ENCODE measurements at places on chromosomes 12 and 14.

DNA sequence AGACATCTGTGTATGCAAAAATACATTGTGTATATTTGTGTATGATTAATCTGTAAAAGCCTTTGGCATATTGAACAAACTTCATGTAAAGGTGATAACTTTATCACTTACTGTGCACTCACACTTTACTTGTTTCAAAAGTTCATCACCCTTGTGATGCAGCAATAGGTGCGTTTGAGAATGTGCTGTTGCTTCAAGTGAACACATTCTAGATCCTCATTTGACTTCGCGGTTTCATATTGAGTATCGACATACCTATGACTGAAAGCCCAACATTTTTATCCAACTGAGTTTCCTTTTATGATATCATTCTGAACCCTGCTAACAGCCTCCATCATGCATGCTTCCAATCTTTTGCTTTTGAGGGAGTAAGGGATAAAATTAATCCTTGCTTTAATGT, 1086.9 kb downstream of the TMEM121 start:
- no peak for DNase-seq

- DNase-seq: no peak
Observed at GRCh38 chr12:75271576-75271975, 58.5 kb downstream of the CAPS2 start.

GRCh38 chr12:21169878-21170472, 39.0 kb downstream of the SLCO1B1 start:
- DNase-seq: peak; percentile 16

GRCh38 chr12:57694459-57695019, 607 bp downstream of the OS9 start:
- DNase-seq: no peak

- no peak for DNase-seq
Observed at GRCh38 chr12:31342286-31342685, 16.3 kb upstream of the SINHCAF start.

GRCh38 chr12:131176926-131177325, 223.2 kb downstream of the ADGRD1 start:
- no peak for DNase-seq

DNA sequence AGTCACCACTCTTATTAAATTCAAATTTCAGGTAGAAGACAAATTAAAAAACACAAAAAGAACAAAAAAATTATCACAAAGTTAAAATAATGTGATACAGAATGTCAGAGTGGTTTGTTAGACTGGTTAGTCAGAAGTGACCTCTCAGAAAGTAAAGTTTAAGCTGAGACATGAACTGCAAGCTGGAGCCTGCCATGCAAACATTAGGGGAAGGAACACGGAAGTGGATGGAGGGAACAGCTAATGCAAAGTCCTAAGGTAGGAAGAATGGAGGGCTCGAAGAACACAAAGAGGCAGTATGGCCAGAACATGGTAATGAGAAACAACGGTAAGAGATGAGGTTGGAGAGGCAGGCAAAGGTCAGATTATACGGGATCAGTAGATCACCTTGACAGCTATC, 41.7 kb downstream of the WDHD1 start:
- DNase-seq: no peak

DNA sequence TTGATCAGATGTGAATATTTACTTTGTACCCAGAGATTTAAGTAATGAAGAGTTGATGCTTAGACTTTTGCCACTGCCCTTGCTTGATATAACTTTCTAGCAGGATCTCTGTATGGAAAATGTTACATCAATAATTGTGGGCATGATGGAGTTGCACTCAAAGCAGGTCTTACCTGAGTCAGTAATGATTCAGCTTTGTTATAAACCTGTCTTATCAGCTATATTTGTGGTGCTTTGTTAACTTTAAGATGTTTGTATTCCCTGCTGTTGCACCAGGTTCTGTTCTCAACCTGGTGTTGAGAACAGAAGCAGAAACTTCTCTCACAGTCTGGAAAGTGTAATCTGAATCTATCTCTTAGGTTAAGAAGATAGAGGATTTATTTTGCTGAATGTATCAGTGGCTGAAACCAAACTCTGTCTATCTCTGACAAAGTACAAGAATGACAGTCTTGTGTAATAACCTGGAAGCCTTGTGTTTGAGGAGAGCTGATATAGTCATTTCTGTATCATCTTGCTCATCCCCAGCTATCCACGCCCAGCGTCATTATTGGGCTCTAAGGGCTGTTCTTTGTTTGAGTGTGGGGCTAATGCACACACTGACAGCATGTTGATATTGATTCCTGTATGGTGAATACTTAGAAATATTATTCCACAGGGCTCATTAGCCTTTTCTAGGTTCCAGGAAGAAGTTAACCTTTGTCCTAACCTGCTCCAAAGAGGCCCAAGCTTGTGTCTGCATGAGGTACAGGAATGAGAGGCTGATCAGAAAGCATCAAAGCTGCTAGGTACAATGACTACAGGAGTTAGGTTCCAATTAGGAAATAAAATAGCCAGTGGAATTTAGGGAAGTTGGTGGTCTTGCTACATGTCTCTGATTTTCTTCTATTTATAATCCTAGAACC, 3.6 kb downstream of the AKAP6 start:
- peak; percentile 19 for DNase-seq

DNA sequence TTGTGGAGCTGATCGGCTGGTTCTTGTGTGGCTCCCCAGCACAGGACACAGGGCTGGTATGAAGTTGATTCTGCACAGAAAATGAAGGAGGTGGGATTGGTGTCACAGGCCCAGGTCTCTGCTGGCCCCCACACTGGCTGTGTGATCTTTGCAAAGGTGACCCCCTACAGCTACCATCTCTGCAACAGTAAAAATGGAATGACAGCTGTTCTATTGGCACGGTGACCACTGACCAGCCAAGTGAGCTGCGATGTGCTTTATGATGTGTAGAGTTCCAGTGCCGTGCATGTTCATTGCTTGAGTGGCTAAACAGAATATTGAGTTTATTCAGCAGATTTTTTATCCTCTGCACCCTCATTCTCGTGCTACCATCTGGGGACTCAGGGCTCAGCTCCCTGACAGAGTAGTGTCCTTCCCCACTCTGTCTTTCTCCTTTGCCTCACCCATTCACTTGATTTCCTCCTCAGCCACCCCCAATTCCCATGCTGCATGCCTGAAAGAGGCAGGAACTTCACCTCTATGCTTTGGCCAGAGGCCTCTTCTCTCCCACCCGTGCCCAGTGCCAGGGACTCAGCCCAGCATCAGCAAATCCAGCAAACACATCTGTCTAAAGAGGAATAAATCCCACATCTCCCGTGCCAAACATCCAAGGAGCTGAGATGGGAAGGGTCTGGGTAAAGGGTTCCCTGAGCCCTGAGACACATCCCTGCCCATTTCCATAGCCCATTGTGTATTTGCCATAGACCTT, 21.2 kb downstream of the C14orf132 start:
- DNase-seq: no peak

DNA sequence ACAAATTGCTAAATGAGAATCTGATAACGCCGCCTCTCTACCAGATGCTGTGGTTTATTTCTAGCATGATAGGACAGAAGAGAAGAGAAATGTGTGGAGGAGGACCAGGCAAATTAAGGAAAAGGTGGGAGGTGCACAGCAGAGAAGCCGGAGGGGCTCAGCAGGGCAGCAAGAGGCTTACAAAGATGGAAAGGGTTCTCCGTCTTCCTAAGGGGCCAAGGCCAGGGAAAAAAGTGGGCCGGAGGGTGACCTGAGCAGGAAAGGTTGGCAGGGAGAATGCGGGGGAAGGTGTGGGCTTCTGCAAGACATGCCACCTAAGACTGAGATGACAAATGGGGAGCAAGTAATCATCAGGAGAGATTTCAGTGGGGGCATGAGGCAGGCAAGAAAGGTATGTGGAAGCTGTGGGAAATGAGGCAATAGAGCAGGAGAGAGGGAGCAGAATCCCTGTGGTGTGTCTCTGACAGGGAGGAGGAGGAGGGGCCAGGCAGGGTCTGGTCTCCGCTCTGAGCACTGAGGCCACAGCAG, 18.7 kb downstream of the MANSC1 start:
- no peak for DNase-seq

- DNase-seq: no peak
Observed at GRCh38 chr12:62977418-62977817, 42.5 kb upstream of the PPM1H start.

GRCh38 chr12:67274186-67274585, 5.0 kb downstream of the CAND1 start:
- DNase-seq: no peak

- no peak for DNase-seq
Observed at GRCh38 chr12:92675092-92675865, 27.5 kb upstream of the PLEKHG7 start.

DNA sequence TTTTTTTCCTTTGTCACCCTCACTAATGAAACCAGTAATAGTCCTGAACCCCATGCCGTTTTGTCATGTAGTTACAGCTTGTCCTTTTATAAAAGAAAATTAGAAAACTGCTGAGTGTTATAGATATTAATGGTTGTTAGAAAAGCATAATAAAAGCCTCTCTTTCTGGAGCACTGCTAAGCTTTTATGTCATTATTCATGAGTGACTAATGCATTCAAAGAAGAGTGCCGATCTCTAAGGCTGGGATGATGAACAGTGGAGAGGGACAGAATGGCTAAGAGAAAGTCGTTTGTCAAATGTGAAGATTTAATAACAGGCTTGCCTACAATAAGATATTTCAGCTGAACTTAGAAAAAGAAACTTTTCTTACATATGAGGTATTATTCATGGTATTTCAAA, 121.6 kb downstream of the MGAT4C start:
- no peak for DNase-seq

DNA sequence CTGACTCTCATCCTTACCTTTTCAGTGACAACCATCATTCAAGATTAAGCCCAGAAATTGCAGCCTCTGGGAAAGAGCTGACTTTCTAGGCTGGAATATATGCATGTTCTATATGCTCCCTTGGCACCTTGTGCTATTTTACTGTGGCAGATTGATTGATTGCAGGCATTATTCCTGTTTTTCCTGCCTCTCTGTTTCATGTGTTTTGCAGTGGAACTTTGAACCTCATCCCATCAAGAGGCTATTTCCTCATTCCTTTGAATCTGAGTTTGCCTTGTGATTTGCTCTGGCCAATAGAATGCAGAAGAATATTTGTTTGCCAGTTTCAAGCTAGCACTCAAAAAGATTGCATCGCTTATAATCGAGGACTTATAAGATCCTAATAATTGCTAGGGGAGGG, 174.8 kb upstream of the DCN start:
- no peak for DNase-seq

- DNase-seq: peak; percentile 48
Observed at GRCh38 chr14:53109105-53110041, 43.8 kb downstream of the DDHD1 start.

DNA sequence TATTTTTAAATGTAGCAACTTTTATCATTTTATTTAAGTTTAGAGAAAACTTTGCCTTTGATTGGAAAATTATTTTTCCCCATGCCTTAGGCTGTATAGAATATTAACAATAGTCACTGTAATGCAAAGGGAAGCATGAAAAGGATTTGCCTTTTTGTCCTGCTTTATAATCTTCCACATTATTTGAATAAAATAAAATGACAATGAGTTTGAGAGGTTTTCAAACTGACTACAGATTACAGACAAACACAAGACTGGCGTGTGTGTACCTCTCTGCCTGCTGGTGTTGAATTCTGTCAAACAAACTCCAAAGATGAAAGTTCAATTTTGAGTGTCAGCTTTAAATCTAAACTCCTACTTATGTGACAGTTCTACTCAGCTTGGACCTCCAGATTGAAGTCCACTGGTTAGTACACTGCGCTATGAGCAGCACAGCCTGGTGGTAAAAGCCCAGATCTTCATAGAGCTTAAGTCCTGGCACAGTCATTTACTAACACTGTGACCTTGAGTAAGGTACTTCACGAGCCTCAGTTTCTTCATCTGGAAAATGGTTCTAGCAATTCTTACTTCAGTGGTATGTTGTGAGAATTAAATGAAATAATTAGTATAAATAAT, 98.3 kb upstream of the CPNE8 start:
- DNase-seq: no peak

DNA sequence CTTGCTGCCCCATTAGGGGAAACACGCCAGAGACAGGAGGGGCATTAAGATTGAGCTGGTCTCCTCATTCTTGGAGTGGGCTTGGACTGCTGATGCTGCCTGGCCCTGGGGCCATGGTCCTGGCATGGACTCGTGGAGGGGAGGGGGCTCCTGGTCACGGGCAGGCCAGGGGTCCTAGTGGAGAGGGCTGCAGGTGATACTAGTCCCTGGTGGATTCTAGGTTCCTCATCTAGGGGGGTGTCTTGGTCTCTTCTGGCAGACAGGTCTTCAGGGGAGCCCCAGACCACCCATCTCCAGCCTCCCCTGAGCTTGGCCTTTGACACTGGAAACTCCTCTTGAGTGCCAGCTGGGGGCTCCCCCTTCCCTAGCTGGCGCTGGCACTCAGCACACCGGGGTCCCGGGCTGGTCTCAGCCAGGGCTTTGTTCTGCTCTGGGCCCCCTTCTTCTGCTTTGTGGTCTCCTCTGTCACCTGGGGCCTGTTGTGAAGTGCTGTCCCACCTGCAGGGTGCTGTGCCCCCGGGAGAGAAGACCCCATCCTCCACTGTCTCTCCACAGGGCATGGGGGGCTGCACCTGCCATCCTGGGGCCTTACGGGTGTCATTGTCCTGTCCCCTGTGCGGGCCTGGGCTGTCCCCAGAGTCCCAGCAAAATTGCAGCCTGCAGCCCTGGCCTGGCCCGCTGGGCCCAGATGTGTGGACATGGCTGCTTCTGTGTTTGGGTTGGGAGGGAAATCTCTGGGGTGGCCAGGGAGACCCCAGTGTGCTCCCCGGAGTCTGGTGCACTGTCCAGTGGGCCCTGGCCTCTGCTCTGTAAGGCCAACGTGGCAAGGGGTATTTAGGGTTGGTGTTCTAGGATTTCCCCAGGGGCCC, 2.3 kb downstream of the KIF26A start:
- no peak for DNase-seq

GRCh38 chr14:85572845-85573244, 42.9 kb downstream of the FLRT2 start:
- no peak for DNase-seq

DNA sequence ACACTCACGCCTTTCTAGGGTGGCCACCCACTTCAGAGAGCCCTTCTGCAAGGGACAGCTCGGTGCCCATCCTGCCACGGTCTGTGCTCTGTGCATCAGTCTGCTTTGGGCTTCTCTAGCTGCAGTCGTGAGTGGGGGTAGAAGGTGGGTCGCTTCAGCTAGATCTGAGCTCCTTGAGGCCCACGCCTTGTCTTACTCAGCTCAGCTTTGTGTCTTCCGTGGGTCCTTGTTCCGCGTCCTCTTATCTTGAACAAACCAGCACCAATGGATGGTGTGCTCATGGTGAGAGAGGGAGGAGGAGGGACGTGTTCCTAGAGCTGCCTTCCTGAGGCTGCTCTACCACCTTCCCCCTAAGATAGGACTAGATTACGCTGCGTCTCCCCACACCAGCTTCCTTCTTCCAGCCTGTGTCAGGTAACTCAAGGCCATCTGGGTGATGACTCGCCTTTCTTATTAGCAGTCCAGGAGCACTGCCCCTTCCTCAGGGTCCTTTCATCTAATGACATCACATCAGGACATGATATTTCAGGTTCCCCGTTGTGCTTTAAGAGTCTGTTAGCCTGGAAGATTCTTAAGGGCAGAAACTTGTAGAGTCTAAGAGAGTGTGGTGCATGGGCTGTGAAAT, 118.8 kb downstream of the TSPAN9 start:
- no peak for DNase-seq

- DNase-seq: no peak
Observed at GRCh38 chr12:47604221-47604873, 101.5 kb downstream of the RPAP3 start.

GRCh38 chr12:33614630-33615029, 175.0 kb upstream of the SYT10 start:
- DNase-seq: no peak
